ENCODE measurements at places on chromosomes 16 and 17.

GRCh38 chr16:4634768-4635167, 10.1 kb downstream of the MGRN1 start:
- no peak for DNase-seq

DNA sequence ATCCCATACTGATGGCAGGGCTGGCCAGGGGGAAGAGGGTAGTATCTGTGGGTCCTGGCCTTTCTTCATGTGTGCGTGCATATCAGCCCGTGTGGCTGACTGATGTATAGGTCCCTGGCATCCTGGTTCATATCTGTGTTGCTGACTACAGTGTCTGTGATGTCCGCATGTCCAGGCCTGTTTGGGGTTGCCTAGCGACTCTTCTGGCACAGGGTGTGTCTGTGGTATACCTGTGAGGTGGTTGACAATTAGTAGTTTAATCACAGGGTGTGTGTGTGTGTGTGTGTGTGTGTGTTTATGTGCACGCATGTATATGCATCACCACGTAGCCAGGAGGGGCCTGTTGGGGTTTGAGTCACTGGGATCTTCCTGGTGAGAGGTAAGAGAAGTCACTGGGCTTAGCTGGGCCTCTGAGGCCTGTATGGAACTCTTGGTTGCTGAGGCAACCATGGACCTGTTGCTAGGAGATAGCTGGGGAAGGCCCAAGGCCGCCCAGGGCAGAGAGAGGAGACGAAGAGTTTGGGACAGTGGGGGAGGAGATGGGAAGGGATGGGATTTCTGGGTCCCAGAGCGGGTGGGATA, 603 bp upstream of the TMEM95 start:
- no peak for DNase-seq

GRCh38 chr16:85234310-85235204, 122.3 kb upstream of the CIBAR2 start:
- peak; percentile 63 for DNase-seq

DNA sequence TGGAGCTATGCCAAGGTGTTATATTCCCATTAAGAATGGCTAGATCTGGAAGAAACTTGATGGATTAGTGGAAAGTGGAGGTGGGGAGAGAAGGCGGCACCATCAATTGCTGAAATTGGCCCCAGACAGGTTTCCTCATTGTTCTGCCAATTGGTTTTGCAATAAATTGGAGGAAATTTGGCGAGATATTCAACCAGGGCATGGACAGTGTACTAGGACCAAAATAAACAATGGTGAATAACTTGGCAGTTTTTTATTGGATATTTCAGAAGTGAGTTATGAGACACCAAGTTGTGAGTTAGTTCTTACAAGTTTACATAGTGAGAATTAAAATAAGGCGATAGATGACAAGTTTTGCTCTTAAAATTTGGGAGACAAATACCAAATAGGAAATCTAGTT, 41.1 kb upstream of the SOX9 start:
- DNase-seq = no peak

- peak; percentile 55 for DNase-seq
Measured at GRCh38 chr17:81253358-81254131, 14.4 kb downstream of the NDUFAF8 start.
